ENCODE measurements at places on chromosomes 3 and 15.

DNA sequence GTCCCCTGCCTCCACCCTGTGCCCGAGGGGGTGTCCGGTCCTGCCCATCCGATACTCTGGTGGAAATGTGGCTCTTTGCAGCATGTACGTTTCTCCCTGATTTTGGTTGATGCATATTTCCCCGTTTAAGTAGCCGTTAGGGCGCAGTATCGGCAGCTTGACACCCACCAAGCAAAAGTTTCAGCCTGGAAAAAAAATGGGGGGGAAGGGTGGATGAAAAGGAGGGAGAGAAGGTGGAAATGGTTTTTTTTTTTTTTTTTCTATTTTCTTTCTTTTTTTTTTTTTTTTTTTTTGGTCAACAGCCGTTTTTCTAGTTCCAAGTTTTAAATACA is 1.3 kb downstream of the RAP2B start:
- no peak for DNase-seq

DNA sequence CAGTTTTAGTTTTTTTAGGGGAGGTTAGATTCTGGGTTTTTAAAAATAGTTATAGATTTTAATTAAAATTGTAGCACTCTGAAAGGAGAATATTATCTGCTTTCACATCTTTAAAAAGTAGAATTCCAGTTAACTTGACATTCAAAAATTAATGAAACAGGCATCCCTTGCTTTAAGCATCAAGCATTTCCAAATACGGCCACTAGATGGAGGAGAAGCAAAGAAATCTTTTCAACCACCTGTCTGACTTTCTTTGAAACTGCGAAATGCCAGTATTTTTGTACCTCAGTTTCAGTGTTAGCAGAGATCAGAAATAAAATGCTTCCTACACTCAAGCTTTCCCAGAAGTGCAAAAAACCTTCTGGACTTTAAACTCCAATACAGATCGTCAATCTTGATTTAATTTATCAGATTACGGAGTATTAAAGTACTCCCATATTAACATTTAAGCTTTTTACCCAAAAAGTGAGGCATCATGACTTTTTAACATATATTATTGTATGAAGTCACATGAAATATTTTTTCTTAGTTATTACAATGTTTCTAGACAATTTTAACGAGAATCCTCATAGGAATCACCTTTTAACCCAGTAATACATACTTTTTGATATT is 153.3 kb downstream of the P3H2 start:
- peak; percentile 82 for DNase-seq

- DNase-seq = no peak
Observed at GRCh38 chr3:126941721-126942270, 41.1 kb upstream of the PLXNA1 start.

DNA sequence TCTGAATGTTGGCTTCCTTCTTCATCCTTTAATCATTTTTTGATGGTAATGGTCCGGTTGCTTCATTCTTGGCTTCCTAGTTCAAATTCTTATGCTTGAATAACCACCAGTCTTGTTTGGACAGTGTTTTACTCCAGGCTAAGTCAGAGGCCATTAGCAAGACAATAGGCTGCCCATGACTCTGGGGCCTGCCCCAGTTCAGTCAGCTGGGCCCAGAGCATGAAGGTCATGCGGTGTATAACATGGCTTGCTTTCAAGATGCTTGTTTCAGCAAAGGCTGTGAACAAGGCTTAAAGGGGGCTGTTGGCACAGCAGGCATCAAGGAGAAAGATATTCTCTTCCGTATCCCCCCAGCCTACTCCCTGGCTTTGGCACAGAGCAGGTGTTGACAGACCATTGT is 13.7 kb downstream of the TM4SF18 start:
- DNase-seq = no peak

GRCh38 chr3:52108302-52109232 is 45.7 kb downstream of the POC1A start:
- no peak for DNase-seq

- no peak for DNase-seq
Observed at GRCh38 chr3:177295116-177295515, 97.8 kb upstream of the TBL1XR1 start.

DNA sequence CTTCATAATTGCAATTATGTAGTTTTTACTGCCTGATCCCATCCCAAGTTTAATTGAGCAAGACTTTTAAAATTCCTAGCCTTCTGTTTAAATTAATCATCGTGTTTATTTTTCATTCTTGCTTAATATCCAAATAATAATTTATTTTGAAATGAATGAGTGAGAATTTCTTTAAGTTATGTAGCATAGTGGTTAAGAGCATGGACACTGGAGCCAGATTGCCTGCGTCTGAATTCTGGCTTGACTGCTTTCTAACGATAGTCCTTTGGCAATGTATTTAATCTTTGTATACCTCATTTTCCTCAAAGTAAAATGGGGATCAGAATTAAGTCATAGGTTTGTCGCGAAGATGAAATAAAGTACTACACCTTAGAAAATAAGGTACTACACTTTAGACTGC is 71.4 kb downstream of the LRRC49 start:
- no peak for DNase-seq

GRCh38 chr3:165390166-165390565 is 194.0 kb upstream of the SLITRK3 start:
- no peak for DNase-seq

DNA sequence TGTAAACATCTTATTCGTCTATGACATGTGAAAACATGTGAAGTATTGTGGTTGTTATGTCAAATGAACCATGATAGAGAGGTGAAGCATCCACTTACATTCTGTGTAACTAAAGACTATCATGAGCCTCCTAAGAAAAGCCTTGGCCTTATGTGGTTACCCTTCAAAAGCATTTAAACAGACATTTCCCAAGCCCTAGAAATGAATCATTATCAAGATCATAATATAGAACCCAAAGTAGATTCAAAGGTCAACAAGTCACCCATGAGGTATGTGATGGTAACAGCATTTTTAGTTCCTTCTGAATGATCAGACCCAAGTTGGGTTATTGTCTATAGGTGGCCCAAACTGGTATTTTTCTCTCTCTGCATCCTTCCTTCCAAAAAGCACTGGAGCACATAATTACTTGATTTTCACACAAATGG is 408.0 kb downstream of the TBL1XR1 start:
- DNase-seq = no peak

GRCh38 chr15:92074646-92075045 is 221.1 kb downstream of the SLCO3A1 start:
- no peak for DNase-seq

- no peak for DNase-seq
Observed at GRCh38 chr3:125375950-125376679, 990 bp upstream of the ZNF148 start.

- no peak for DNase-seq
Observed at GRCh38 chr15:62834686-62835329, 207.7 kb upstream of the TPM1 start.

DNA sequence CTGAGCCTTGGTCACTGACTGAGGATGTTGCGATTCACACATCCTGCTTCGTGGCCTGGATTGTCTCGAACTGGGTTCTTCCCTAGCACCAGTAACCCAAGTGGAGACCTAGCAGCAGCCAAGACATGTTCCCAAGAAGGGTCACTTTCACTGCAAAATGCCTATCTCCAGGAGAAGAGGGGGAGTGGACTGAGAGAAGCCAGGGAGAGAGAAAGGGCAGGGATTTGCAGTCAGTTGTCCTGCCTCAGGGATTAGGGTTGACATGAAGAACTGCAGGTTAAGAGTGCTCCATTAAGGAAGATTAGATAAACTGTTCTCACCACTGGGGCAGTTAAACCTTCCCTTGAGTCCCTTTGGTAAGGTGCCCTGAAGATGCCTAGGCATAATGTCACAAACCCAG is 5.7 kb upstream of the CD276 start:
- no peak for DNase-seq

DNA sequence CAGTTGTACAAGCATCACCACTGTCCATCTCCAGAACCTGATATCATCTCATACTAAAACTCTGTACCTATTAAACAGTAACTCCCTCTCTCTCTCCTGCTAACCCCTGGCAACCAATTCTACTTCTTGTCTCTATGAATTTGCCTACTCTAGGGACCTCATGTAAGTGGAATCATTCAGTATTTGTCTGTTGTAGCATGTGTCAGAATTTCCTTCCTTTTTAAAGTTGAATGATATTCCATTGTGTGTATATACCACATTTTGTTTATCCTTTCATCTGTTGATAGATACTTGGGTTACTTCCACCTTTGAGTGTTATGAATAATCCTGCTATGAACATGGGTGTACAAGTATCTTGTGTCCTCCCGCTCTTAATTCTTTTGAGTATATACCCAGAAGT is 16.6 kb downstream of the ZNF592 start:
- no peak for DNase-seq

DNA sequence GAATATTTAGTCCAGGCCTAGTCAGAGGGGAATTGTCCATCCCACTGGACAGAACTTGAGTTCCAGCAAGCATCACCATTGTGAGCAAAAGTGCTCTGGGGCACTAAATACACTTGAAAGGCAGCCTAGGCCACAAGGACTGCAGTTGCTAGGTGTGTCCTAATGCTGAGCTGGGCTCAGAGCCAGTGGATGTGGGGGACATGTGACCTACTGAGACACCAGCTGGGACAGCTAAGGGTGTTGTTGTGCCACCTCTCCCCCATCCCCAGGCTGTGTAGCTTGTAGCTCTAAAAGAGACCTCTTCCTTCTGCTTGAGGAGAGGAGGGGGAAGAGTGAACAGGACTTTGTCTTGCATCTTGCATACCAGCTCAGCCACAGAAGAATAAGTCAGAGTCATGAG is 120.9 kb downstream of the DTWD1 start:
- no peak for DNase-seq

GRCh38 chr3:43203022-43203421 is 83.3 kb upstream of the SNRK start:
- no peak for DNase-seq

GRCh38 chr3:128207951-128208350 is 54.7 kb downstream of the EEFSEC start:
- no peak for DNase-seq

DNA sequence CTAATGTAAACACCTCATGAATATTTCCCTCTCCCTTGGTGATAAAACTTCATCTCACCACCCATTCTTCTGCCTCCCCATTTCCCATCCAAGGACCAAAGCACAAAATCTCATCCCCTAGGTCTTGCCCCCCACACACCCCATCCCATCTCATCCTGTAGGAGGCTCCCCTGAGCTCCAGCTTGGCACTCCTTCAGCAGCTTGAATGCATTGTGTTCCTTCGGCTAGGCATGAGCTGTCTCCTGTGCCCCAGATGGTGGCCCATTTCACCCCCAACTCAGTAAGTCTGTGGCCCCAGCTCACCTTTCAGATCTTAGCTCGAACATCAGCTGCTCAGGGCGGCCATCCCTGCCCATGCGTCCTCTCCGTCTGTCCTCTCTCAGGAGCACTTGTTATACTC is 203.6 kb upstream of the NR2F2 start:
- no peak for DNase-seq

Data from MM.1S (cell line).